ENCODE measurements at places on chromosomes 6 and 20.

- DNase-seq = no peak
These were observed 266.0 kb downstream of the ADGRB3 start for GRCh38 chr6:68901044-68901443.

GRCh38 chr6:157034436-157035230 lies 257.5 kb downstream of the ARID1B start:
- DNase-seq = no peak

DNA sequence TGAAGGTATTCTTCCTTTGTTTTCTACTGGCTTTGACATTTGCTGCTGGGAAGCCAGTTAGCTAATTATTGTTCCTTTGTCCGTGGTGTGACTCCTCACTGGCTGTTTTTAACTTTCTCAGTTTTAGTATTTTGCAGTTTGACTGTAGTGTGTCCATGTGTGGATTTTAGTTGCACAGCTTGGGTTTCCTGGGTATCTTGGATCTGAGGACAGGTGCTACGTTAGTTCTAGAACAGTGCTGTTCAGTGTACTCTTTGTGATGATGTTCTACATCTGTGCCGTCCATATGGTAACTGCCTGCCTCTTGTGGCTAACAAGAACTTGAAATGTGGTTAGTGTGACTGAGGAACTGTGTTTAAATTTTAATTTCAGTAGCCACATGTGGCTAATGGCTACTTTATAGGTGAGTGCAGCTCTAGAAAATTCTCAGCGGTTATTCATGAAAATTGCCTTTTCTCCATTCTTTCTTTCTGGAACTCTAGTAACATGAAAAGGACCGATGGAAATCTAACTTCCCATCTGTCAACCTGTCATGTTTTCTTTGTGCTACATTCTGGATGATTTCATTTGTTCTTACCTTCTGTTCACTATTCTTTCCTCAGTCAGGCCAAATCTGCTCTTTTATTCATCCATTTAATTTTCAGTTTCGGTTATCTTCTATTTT lies 7.4 kb downstream of the SNX9 start:
- DNase-seq = no peak

GRCh38 chr6:22141241-22141745 lies 155.5 kb downstream of the PRL start:
- DNase-seq = no peak

DNA sequence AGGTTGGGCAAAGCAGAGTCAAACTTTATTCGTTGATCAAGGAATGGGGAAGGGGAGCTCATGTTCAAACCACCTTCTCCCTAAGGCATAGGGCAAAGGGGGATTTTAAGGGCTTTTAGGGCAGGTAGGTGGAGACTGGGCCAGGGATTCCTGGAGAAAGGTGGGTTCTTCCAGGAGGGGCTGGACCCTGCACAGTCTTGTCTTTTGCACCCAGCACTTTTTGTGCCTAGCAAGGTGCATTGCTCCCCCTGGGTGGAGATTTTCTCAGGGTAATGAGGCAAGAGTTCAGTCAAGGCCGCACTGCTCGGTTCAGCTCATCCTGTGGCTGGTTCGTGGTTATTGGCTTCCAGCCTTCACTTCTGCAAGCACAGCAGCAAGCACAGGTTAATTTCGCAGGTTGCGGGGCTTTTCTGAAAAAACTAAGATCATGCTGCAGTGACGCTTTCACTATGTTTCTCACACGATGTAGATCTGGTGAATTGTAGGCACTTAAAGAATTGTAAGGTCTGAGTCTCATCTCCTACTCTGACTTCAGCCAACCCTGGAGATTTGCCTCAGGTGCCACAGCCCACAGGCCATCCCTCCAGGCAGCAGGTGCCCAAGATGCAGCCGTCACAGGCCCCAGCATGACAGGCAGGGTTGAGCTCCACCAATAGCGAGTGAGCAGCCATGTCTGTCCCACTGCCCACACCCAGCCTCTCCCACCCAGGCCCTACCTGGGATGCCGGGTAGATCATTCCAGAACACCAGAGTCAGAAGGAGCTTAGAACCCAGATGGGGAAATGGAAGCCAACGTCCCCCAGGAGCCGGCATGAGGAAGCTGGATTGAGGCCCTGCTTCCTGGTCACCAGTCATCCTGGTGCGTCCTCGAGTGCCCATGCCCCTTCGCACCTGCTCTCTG lies 37.1 kb downstream of the SUN5 start:
- DNase-seq = no peak

DNA sequence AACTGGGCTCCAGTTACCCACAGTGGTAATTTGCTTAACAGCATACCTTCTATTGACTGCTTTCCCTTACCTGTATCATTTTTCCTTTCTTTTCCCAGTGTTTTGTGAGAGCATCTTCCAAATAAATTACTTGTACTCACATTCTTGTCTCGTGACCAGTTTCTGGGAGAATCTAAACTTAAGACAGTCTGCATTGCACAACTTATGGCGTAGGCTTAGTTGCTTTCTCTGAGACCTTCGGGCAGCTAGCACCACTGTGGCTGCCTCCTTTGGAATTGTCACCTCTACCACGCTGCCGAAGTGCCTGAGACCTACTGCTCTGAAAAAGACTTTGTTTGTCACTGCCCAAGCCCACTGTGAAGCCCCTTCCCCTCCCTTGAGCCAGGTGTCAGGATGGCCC lies 188.1 kb upstream of the BMP2 start:
- DNase-seq = no peak

GRCh38 chr6:36925809-36926208 lies 28.7 kb upstream of the PI16 start:
- no peak for DNase-seq

All from stimulated activated CD8-positive, alpha-beta memory T cell treated with anti-CD3 and anti-CD28 coated beads, Interleukin-2, amount 100 ng/mL, for 1 hour (primary cell).